ENCODE measurements at places on chromosomes 2 and 18.

DNA sequence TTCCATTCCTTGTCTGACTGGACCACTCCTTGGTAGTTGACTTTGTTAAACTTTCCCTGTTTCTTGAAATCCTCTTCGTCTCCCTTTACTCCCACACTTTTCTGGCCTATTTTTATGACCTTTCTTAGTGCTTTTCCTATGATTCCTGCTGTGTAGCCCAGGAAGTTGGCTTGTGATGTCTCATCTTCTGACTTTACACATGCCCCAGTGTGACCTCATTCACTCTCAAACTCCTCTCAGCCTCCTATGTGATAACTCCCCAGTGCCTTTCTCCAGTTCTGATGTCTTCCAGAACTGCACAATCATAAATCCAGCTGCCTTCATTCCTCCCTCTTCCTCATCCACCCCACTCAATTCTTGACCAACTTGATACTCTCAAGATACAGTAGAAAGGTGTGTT is 407.6 kb downstream of the TGIF1 start:
- DNase-seq: no peak

DNA sequence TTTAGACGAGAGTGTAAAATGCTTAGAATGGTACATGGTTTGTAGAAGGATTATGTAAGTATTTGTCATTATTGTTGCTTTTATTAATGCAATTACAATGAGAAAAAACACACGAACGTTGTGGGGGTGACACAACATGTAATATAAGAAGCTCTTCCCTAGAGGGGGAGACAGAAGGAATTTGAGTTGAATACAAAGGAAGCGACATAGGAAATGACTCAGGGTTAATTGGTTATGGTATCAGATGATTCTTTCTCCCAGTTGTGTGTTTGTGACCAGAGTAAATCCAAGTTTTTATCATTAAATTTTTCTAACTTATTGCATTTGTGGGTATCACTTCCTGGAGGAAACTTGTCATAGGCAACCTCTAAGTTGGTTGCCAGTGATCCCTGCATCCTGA is 625.6 kb upstream of the CDH2 start:
- no peak for DNase-seq

- no peak for DNase-seq
Measured at GRCh38 chr2:241573741-241574140, 15.2 kb downstream of the BOK start.

GRCh38 chr2:38605298-38605830 is 2.6 kb upstream of the HNRNPLL start:
- no peak for DNase-seq

GRCh38 chr2:69191634-69192033 is 178.7 kb downstream of the ANTXR1 start:
- no peak for DNase-seq

DNA sequence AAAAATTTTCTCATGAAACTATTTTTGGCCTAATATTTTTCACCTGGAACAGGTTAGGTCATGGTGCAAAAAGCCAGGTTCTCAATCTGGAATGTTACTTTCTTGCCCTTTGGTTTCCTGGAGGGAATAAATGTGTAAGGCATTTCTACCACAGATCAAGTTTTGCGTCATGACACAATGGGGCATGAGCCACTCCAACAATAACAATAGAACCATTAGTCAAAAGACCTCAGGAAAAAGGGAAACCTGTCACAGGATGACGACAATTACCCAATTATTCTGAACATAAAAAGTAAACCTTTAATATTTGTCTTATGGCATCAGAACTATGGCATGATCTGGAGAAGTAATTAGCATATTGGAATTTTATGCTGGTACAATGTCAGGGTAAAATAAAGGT is 88.2 kb upstream of the HNRNPA3 start:
- no peak for DNase-seq

DNA sequence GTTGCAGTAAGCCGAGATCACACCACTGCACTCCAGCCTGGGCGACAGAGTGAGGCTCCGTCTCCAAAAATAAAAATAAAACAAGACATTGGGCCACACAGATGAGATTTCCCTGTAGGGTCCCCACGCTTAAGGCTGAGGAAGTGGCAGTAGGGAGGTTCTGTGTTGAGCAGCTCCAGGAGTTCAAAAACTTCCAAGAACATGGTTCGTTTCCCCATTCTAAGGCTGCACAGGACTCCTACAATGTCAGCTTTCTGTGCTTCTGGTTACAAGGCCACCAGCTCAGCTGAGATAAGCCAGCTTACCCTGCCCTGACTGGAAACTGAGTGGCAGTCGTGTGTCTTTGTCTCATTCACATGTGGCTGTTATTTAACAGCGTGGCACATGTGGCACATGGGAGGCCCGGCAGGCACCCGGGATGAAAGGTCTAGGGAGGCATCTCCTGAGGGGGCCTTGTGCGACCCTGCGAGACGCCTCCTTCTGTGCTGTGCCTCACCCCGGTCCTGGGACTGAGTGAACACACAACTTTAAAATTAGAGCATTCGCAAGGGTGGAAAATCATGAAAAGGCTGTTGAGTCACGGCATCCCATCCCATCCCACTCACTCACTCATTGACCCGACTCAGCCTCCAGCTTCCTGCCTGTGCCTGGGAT is 7.7 kb downstream of the ITGB1BP1 start:
- DNase-seq: no peak

DNA sequence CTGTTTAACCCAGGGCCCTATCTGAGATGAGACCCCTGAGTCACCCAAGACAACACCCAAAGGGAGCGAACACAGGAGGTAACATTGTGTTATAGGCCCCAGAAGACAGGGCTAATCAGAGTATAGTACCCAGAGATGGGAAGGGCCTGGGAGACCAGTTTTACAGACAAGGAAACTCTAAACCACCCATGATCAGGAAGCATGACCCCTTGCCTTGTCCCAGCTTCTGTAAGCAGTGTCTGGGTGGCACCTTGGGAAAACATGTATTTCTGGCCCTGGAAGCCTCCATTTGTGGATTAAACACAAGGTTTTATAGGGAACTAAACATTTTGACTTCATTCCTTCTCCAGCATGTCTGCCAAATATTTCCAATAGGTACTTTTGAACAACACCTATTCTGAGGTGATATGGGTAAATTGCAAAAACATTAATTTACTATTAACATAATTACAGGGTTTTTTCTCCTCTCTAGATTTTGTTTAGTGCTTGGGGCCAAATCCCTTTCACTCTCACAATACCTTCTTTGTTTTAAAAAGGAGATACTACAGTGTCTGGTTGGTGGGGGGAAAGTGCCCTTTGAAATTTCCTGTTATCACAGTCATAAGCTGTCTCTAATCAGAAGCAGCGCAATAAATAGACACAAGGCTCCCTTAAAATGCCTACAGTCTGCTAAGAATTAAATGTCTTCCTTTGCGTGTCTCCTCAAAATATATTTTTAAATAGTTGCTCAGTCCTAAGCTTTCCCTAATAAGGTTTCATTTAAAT is 341.1 kb downstream of the BCL11A start:
- no peak for DNase-seq

GRCh38 chr2:105329197-105329554 is 359 bp downstream of the TGFBRAP1 start:
- no peak for DNase-seq

GRCh38 chr18:34918856-34919255 is 122.4 kb upstream of the MAPRE2 start:
- no peak for DNase-seq

GRCh38 chr2:172333235-172333977 is 94.0 kb upstream of the ITGA6 start:
- no peak for DNase-seq

DNA sequence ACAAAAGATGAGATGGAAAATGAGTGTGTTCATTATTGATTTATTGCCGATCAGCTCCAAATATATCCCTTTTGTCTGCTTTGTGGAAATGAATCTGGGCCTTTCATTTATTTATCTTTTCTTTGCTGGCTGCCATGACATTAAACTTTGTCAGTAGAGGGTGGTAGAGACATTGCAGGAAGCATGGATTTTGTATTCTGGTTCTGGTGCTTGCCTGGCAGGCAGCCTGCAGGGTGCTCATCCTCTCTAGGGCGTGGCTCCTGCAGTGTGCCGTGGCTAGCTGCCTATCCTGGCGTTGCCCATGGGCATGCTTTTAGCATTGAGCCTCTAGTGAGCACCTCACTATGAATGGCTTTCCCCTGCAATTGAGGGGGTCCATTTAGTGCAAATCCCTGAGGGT is 593.1 kb downstream of the RNF144A start:
- no peak for DNase-seq

DNA sequence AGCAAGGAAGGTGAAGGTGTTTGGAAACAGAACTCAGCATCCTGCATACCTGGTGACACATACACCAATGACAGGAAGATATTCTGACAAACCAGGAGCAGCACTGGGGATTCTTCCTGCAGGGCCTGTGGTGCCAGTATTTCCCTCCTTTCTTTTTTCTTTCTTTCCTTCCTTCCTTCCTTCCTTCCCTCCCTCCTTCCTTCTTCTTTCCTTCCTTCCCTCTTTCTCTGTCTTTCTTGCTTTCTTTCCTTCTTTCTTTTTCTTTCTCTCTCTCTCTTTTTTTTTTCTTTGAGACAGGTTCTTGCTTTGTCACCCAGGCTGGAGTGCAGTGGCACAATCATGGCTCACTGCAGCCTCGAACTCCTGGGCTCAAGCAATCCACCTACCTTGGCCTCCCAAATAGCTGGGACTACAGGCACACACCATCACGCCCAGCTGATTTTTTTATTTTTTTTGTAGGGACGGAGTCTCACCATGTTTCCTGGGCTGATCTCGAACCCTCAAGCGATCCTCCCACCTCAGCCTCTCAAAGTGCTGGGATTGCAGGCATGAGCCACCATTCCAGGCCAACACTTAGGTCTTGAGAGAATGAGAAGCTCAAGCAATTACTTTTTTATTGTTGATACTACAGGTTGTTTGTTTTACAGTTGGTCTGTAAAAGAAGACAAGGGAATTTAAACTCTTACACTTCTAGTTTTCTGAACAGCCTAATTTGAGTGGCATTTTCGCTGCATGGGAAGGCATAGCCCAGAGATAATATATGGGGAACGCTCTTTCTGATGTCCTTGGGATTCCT is 54.7 kb upstream of the GATA6 start:
- DNase-seq: no peak

GRCh38 chr18:51009072-51009471 is 20.9 kb upstream of the SMAD4 start:
- no peak for DNase-seq

GRCh38 chr2:135183822-135184221 is 131.7 kb downstream of the RAB3GAP1 start:
- DNase-seq: no peak

GRCh38 chr2:225076125-225076524 is 33.9 kb upstream of the DOCK10 start:
- DNase-seq: no peak

DNA sequence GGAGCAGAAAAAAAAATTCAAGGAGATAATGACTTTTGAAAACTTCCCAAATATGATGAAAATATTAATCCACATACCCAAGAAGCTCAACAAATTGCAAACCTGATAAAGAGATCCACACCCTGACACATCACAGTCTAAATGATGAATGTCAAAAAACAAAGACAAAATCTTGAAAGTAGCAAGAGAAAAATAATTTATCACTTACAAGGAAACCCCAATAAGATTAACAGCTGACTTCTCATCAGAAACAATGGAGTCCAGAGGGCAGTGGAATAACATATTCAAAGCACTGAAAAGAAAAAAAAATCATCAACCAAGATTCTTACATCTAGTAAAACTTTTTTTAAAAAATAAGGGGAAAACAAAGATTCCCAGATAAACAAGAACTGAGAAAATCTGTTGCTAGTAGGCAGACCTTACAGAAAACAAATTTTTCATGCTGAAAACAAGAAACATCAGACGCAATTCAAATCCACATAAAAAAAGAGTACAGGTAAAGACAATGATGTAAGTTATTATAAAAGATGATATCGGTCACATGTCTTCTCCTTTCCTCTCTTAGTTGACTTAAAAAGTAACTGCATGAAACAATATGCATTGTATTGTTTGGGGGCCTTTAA is 21.3 kb downstream of the SLC66A2 start:
- DNase-seq: no peak

DNA sequence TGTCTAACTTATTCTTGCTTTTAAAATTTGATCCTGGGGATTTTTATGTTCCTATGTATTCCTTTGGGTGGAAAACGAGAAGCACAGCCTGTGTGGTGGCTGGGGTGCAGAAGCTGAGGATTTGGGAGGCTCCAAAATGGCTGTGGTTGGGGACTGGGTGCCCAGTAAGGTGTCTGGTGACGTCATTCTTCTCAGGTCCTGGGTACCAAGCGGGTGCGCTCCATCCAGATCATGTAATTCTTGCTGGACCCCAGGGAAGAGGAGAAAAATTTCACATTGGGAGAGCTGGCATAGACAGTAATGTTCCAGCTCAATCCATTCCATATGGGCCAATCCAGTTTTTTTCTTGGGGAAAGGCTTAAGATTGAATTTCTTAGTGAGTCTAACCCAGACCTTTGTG is 61.1 kb upstream of the THOC1 start:
- DNase-seq: no peak

DNA sequence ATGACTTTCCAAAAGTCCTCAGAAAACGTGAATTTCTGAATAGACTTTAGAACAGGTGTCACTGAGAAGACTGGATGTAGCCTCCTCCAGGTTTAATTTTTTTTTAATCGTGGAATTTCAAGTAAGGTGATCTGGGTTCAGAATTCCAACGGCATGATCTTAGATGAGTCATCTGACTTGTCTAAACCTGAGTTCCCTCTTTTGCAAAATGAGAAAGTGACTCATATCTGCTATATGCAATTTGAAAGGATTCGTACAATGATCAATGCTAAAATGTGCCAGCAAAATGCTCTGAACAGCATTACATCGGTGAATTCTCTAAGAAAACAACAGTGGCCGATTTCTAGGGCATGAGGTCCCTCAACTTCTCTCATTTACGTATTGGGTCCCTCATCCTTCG is 69.1 kb upstream of the ZNF516 start:
- DNase-seq: no peak

- DNase-seq: no peak
Measured at GRCh38 chr2:222701721-222702131, 30.3 kb downstream of the MOGAT1 start.

DNA sequence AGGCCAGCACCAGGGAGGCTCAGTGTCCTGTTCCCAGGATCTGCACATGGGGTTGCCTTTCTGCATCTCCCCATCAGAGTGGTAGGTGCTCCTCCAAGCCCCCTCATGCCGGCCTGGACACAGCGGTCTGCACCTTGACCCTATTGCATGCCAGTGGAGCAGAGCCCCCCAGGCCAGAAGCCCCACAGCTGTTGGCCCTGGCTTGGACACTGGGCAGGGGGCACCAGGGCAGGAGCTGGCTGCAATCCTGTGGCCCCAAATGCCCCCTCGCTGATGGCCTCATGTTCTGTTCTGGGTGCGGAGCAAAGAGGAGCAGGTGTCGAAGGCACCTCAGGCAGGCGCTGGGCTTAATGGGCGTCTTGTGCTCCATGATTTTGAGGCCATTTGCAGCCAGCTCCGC is 62.7 kb downstream of the CCDC74A start:
- no peak for DNase-seq

Measured in stimulated activated CD8-positive, alpha-beta memory T cell treated with anti-CD3 and anti-CD28 coated beads, Interleukin-2, amount 100 ng/mL, for 1 hour (primary cell).